ENCODE measurements at places on chromosomes 13 and 19.

- DNase-seq, result no peak
Measured at GRCh38 chr13:47121092-47121763, 224.4 kb upstream of the HTR2A start.

GRCh38 chr13:72004784-72005374, 137.9 kb upstream of the DACH1 start:
- peak; percentile 38 for DNase-seq

- peak; percentile 94 for DNase-seq
Measured at GRCh38 chr13:74133657-74134201, 475 bp downstream of the KLF12 start.

DNA sequence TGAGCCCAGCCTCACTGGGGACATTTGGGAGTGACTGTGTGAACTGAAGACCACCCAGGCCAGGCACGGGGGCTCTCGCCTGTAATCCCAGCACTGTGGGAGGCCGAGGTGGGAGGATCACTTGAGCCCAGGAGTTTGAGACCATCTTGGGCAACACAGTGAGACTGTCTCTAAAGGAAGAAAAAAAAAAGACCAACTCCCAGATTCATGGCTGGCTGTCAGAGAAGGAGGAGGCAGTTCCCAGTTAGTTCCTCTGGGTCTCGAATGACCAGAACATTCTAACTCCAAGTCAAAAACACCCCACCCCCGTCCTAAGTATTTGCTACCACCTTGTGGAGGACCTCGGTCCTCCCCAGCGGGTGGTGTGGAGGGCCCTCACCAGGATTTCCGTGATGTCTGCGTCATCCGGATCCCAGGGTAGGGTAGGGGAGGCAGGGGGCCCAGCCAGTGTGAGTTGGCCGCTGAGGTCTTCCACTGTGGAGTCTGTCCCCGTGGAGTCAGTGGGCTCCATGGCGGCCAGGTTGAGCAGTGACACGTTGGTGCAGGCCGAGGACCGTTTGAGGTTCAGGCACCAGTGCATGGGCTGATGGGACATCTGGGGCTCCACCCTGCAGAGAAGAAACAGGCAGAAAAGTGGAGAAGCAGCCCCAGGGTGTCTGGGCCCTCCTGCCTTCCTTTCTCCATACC, 1.3 kb downstream of the TSKS start:
- DNase-seq, result peak; percentile 14

- no peak for DNase-seq
Measured at GRCh38 chr19:40312533-40312932, 27.4 kb upstream of the AKT2 start.

DNA sequence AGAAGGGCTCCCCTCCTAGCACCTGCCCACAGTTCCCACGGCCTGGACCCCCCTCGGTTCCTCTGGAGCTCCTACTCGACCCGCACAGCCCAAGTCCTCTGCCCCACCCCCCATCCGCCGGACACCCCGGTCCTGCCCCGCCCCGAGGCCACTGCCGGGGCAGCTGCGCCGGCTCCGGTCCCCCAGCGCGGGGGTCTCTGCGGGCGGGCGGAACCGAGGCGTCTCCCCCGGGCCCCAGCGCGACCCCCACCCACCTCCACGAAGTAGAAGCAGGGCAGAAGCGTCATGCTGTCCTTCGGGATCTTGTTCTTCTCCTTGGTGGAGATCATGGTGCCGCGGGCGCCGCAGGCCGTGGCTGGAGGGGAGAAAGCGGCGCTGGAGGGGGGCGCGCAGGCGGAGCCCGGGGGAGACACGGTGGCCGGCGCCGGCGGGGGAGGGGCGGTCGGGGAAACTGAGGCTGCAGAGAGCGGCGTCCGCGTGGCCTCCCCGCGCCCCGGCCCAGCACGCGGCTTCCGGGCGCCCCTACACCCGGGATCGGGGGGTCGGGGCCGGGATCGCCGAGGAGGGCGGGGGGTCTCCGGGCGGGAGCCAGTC, 427 bp downstream of the PLPPR3 start:
- no peak for DNase-seq

DNA sequence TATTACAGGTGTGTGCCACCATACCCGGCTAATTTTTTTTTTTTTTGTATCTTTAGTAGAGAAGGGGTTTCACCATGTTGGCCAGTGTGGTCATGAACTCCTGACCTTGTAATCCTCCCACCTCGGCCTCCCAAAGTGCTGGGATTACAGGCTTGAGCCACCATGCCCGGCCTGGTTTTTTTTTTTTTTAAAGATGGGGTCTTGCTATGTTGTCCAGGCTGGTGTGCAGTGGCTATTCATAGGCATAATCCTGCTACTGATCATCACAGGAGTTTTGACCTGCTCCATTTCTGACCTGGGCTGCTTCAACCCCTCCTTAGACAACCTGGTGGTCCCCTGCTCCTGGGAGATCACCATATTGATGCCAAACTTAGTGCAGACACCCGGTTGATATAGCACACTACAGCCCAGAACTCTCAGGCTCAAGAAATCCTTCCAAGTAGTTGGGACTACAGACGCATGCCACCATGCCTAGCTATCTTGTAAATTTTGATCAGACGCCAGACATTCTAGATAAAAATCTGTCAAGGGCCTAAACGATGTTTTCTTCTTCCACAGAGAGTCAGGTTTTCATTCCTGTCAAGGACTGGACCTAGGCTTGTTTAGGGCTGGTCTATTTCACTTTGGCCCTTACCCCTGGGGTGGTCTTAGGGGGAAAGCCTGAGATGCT, 9.5 kb downstream of the PLAUR start:
- DNase-seq, result no peak

DNA sequence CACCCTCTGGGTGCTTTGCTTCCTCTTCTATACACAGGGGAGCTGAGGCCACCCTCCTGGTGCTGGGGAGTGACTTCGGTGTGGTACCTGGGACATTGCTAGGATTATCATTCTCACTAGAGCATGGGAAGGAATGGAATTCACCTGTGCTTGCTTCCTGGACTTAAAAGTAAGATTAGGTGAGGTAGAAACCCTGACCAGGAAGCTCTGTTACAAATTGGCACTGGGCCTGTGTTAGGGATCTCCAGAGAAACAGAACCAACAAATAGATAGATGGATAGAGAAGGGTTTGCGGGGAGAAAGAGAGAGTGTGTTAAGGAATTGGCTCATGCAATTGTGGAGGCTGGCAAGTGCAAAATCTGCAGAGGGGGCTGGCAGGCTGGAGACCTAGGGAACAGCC, 13.9 kb upstream of the SIAH3 start:
- DNase-seq, result no peak

DNA sequence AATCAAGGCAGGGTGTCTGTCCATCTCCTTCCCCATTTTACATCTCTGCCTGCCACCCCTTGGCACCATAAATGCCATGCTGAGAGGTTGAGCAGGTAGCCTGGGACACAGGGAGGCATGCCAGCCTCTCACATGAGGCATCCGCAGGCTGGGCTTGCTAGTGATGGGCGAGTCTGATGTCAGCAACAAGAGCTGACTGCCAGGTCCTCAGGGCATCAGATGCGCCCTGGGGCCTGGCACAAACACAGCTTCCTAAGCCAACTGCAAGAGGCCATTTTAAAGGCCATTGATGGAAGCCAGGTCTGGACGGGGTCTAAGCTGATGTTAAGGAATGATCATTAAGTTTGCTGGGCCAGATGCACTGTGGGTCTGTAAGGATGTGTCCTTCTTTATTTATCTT, 34.6 kb downstream of the MYH14 start:
- DNase-seq, result no peak

- DNase-seq, result peak; percentile 92
Measured at GRCh38 chr13:80469853-80470381, 129.0 kb upstream of the SPRY2 start.

GRCh38 chr19:35793381-35794165, 18.2 kb downstream of the ARHGAP33 start:
- peak; percentile 32 for DNase-seq

DNA sequence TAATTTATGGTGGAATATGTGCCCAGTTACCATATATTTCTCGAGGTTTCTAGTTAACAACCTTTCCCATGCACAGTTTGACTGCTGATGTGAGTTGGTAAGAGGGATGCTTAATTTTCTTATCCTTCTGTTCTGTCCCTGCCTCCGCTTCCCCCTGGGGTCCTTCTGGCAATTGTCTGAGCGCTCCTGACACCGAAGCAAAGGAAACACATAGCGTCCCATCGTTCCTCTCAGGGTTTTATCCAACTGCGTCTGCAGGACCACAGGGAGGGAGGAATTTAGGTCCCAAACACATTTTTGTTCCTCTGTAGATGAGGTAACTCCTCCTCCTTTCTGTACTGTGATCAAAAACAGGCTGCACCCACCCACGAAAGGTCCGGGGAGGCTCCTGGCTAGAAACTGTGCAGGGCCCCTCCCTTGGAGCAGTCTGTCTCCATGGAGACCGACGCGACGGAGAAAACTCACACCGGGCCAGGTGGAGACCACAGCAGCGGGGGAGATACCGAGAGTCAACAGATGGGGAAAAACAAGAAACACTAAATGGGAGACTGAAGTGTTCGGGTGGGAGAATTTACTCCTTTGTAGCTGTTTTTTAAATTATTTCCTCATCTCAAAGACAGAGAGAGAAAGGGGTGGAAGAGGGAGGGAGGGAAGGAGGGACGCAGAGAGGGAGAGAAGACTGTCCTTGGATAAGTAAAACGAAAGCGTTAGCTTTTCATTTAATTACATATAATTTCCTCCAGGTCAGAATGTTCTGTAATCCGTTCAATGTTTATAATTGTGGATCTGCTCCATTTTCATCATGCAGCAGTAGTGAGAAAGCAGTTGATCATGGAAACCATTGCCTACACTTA, 191.8 kb upstream of the NBEA start:
- DNase-seq, result no peak

DNA sequence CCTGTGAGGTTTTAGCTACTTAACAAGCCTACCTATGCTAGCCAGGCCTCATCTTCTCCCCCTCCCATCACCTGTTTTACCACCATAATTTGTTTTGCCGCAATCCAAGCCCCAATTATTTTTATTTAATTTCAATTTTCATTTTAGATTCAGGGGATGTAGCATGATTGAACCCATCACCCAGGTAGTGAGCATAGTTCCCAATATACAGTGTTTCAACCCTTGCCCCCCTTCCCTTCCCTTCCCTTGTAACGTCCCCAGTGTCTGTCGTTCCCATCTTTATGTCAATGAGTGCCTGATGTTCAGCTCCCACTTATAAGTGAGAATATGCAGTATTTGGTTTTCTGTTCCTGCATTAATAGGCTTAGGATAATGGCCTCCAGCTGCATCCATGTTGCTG, 885.0 kb downstream of the UQCRFS1 start:
- no peak for DNase-seq

- DNase-seq, result peak; percentile 21
Measured at GRCh38 chr13:33032037-33032625, 15.9 kb downstream of the KL start.

Data from brain microvascular endothelial cell (primary cell).